ENCODE measurements at places on chromosomes 3 and 15.

DNA sequence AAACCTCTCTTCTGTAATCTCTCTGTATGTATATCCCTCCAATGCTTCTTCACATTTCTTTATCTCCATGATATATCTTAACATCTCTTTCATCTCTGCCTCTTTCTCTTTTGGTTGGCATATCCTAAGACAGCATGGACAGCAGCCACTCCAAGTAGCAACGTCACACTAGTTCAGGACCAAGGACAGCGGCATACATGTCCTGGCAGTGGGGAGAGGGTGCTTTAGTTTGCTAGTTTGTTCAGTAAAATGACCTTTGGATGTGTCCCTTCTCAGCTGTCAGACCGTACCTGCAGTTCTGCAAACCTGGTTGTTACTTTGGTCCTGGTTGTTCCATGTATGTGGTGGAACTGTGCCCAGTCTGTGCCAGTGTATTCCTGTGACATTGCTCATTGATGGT is 225.6 kb upstream of the ROPN1 start:
- DNase-seq = peak; percentile 55

GRCh38 chr3:3665961-3666640 is 133.1 kb upstream of the LRRN1 start:
- DNase-seq = no peak

DNA sequence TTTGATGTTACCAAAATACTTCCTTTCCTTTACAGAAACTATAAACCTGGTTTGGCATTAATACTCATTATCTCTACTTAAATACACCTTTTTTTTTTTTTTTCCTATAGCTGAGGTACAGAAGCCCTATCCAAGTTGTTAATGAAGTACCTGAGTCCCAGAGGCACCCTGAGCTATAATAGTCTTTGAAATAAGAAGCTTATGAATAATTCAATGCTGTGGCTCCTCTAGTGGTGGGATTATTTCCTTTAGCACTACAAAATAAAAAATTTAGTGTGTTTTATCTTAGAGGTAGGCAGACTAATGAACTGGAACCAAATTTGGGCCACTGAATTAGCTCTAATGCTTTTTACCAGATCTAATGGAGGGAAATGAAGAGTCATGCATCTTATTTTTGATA is 611.9 kb downstream of the EDEM1 start:
- DNase-seq = no peak

DNA sequence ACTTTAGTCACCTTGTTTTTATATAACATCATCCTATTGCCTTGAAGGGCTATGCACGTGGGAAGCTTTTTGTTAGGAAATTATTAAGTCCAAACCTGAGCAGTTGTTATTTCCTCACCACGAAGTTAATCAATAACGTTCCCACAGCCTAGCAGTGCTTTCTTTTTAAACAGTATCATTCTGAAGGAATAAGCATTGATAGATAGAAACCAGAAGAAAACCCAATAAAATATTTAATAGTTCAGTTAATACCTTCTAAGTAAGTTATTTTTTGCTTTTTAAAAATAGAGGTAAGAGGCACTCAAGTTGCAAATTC is 149.3 kb downstream of the KCNMB2 start:
- no peak for DNase-seq

GRCh38 chr15:100877551-100877950 is 2.1 kb upstream of the ALDH1A3 start:
- no peak for DNase-seq

DNA sequence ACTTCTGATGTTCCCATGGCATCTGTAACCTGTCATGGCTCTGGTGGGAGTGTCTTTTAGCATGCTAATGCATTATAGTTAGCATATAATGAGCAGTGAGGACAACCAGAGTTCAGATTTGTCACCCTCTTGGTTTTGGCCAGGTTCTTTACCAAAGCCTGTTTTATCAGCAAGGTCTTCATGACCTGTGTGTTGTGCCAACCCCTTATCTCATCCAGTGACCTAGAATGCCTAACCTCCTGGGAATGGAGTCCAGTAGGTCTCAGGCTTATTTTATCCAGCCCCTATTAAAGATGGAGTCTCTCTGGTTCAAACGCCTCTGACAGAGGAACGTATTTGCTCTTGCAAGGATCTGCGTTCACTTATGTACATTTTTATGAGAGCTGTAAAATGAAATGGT is 60.3 kb upstream of the UTS2B start:
- DNase-seq = no peak

DNA sequence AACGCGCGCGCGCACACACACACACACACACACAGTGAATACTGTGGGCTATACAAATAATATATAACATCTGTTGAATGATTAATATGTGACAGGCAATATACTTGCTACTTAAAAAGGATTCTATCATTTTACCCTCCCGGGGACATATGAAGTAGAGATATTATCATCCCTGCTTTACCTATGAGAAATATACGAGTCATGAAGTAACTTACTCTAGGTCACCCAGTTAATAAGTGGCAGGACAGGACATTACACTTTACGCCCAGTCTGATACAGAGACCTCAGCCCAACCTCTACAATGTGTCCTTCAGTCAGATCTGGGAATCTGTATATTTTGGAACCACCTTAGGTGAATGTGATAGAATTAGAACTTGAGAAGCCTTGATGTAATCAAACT is 55.4 kb downstream of the CCDC54 start:
- no peak for DNase-seq

- no peak for DNase-seq
Observed at GRCh38 chr3:64627471-64628321, 60.1 kb downstream of the ADAMTS9 start.

- no peak for DNase-seq
Observed at GRCh38 chr3:57890874-57891273, 117.3 kb upstream of the FLNB start.

DNA sequence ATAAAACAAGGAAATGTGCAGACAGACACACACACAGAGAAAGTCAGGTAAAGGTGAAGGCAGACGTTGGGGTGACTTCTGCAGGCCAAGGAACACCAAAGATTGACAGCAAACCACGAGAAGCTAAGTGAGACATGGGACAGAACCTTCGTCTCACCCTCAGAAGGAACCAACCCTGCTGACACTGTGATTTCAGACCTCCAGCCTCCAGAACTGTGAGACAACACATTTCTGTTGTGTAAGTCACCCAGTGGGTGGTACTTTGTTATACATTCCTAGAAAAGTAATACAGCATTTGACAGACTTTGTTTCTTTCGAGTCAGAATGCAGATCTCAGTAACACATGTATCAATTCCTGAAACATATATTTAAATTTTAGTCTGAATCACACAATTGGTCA is 7.1 kb downstream of the WDR72 start:
- no peak for DNase-seq

GRCh38 chr15:93026380-93026817 is 62.6 kb downstream of the RGMA start:
- DNase-seq = no peak

DNA sequence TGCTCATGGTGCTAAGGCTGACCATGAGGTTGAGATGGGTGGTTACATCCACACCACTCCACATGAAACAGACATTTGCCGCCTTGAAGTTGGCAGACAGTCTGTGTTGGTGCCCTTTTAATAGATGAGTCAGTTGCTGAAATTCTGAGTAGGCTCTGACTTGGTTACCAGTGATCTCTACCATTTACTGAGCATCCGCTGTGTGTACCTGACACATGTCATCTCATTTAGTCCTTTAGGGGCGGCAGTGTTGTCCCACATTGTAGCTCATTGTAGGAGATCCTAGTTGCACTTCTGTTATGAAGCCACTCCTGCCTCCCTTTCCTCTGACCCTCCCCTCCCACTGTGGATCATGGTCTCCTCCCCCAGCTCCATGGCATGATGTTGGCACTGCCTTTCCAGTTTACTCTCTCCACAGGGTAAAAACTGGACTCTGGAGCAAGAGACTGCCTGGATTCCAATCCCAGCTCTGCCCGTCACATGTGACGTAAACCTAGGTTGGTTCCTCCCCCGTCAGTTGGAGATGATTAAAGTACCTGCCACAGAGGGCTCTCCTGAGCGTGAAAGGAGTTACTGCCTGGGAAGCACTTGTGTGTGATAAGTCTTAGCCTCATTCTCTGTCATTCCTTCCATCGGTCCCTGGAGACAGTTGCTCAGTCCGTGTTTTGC is 21.6 kb downstream of the SLCO3A1 start:
- no peak for DNase-seq

GRCh38 chr15:80141916-80142598 is 10.7 kb upstream of the FAH start:
- DNase-seq = no peak

DNA sequence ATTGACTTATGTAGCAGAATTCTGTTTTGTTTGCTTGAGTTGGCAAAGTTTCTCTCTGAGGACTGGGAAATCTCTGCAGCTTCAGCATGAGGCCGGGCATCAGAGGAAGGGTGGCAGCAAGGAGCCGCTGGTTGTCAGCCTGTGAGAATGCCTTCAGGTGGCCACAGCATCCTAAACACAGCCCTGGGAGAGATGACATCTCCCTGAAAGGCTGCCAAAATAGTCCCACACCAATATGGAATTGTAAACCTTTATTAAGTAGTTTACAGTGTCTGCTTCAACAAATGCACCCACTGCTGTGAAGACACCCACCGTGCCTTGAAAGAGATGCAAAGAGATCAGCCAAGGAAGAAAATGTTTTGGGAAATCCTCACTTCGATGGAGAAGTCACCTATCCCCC is 609.7 kb upstream of the ARRDC4 start:
- DNase-seq = no peak

DNA sequence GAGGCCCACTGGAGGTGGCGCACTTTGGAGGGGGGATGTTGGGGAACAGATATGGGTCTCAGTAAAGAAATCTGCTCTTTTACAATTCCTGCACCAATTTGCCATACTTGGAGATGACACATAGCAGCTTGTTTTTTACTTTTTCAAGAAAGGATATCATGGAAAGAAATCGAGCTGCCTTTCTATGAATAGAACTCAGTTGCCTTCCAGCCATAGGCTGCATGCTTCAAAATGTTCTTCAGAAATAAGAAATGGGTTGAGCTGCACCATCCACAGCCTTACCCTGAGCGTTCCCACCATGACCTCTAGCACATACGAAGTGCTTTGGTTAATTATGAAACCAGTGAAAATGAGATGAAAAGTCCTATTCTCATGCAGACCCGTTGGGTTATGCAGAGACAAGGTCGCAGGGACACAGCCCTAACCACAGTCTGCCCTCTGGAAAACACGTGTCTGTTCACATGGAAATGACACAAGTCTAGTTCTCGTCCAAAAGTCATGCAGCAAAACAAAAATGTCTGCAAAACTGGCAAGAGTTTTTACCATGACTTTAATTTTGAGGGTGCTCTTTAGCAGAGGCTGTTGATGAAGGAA is 36.3 kb downstream of the NGRN start:
- no peak for DNase-seq

- DNase-seq = no peak
Observed at GRCh38 chr15:77852241-77853007, 219.7 kb upstream of the LINGO1 start.

DNA sequence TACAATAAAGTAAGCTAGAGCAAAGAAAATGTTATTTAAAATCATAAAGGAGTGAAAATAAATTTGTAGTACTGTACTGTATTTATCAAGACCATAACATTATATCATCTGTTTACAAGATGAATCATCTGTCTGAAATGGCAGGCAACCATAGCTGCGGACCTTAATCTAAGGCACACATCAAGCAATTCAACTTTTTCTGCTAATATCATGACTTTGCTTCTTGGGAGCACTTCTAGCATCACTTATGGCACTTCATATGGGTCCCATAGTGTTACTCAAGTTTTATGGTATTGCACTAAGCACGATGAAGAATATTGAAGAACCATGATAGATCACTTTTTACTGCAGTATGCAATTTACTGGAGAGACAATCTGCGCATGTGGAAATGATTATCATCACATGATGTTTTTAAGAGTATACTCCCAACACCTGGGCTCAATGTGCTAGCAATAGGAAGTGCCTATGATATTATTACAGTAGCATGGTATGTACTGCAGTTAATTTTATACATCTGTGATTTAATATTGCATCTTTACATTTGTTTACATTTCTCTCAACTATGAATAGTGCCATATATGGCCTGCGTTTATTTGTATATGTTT is 137.7 kb upstream of the NECTIN3 start:
- DNase-seq = peak; percentile 55

GRCh38 chr3:169171739-169172138 is 491.8 kb downstream of the MECOM start:
- DNase-seq = no peak

GRCh38 chr3:99659032-99659431 is 20.6 kb downstream of the COL8A1 start:
- peak; percentile 99 for DNase-seq

GRCh38 chr15:62360332-62361097 is 195.4 kb upstream of the C2CD4B start:
- no peak for DNase-seq

GRCh38 chr3:10548992-10549391 is 43.6 kb upstream of the ATP2B2 start:
- no peak for DNase-seq

GRCh38 chr3:58994746-58995330 is 55.0 kb downstream of the CFAP20DC start:
- DNase-seq = peak; percentile 63

GRCh38 chr3:100271522-100271921 is 10.7 kb downstream of the TBC1D23 start:
- no peak for DNase-seq

DNA sequence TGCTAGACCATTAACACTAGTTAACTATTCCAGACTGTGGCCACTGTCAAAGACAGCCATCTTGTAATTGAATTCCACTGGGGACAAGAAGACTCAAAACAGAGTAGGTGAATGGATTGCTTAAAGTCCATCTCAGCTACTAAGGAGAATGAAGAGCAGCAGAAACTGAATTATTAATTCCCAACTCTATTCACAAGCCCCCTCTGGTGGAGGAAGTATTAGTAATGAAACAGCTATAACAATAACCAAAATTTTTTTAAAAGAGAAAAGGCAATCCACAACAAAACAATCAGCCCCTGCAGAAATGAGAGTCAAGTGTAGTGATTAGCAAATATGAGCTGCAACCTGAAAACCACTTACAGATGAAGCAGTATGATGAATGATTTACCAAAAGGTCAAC is 302.8 kb downstream of the FHIT start:
- no peak for DNase-seq

DNA sequence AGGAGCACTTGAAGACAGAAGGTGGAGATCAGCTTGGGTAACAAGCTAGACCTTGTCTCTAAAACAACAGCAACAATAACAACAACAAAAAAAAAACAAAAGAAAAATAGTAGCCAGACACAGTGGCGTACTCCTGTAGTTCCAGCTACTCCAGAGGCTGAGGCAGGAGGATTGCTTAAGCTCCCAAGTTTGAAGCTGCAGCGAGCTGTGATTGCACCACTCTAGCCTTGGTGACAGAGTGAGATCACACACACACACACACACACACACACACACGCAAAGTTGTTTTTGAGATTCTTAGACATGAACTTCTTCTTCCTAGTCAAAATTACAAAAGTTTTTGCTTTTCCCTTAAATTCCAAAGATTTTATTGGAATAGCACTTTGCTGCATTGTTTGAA is 93.0 kb upstream of the IGSF10 start:
- DNase-seq = no peak

GRCh38 chr15:52527911-52528563 is 643 bp downstream of the MYO5A start:
- peak; percentile 50 for DNase-seq

- no peak for DNase-seq
Observed at GRCh38 chr3:122800031-122800430, 5.2 kb downstream of the SLC49A4 start.

GRCh38 chr3:151230646-151231045 is 27.6 kb upstream of the GPR171 start:
- DNase-seq = no peak

- no peak for DNase-seq
Observed at GRCh38 chr3:151322511-151322910, 5.9 kb upstream of the GPR87 start.

- DNase-seq = no peak
Observed at GRCh38 chr15:53721334-53722087, 38.0 kb downstream of the WDR72 start.

GRCh38 chr15:78130466-78131294 is 565 bp downstream of the CIB2 start:
- DNase-seq = no peak

Data from EL (cell line).